Right lung (tissue), 10 donors: ENCODE measurements at places on chromosomes 16 and 17. TPM values are rescaled to one million over a fixed set of nuclear protein-coding genes. Genes with fewer than 3 reads are reported as not detected.

The NPIPB8 gene
- polyA plus RNA-seq, result 0.79 TPM

The KRTAP4-9 gene
- polyA plus RNA-seq, result not detected

- DNase-seq, result no peak
Measured at GRCh38 chr16:49382916-49383315, 9.3 kb downstream of the C16orf78 start.

DNA sequence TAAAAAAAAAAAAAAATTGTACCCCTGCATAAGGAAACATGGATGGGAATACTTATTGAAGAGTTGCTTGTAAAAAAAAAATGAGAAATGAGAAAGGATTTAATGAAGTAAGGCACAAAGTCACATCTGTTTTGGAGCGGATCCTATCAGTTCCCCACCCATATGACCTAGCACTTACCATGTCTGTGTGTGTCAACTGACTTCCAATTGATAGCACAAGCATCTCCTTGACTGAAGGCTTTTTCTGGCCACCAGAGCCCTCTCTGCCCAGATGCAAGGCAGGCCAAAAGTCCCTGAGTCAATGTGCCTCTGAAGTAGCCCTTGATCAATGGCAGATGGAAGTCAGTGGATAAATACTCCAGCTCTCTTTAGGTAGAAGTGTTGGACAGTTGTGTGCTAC, 13.4 kb upstream of the NLK start:
- no peak for DNase-seq

The GP1BA gene
- 2.4 TPM for polyA plus RNA-seq

DNA sequence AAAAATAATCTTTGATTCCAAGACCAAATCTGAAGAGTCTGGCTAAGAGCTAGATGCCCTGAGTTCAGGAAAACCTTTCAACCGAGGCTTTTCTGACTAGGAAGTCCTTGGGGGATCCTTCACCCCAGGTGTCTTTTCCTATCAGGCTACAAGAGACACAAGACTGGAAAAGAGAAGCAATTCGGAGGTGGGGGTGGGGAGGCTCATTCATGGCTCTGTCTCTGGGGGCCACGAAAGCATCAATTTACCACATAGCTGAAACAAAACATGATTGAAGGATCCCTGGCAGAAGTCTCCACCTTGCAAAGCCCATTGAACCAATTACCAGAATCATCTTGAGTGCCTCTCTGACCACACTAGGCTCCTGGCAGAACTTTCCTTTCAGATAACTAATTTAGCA, 239.8 kb upstream of the SALL1 start:
- DNase-seq, result no peak

DNA sequence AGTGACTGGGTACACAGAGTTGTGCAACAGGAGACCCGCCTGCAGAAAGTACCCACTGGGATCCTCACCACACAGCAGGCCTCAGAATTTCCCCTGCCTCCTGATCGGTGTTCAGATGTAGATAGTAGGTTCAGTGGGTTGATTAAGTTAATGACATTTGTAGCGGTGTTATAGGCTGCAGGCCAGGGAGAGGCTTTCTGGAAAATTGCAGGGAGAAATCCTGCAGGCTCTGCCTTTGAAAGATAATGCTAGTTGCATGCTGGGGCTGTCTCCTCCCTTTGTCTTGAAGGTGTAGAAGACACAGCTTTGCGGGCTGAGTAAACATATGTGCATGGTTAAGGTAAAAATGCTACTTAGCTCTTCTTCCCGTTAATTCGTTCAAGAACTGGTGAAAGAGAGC, 406.3 kb upstream of the RBFOX1 start:
- DNase-seq, result no peak

- DNase-seq, result no peak
Measured at GRCh38 chr17:38512473-38513058, 84.3 kb downstream of the ARHGAP23 start.

The HBA2 gene
- polyA plus RNA-seq, result 1,399 TPM

GRCh38 chr17:8142158-8142886, 9.9 kb downstream of the PER1 start:
- DNase-seq, result no peak
